ENCODE measurements at places on chromosomes 3 and 15. TPM values are rescaled to one million over a fixed set of nuclear protein-coding genes. Genes with fewer than 3 reads are reported as not detected.
A peak's percentile ranks its signal among the peaks of the same experiment; 100 is the strongest.

The NANOGP8 gene
- 0.16 TPM for polyA plus RNA-seq

The HIGD2B gene
- polyA plus RNA-seq, result not detected

The POPDC2 gene
- 3.7 TPM for polyA plus RNA-seq

The SNTN gene
- not detected for polyA plus RNA-seq

The KLHL40 gene
- 0.03 TPM for polyA plus RNA-seq

The CEP97 gene
- polyA plus RNA-seq, result 12.8 TPM

The CELF6 gene
- 3.9 TPM for polyA plus RNA-seq

The GABRR3 gene
- polyA plus RNA-seq, result 0.04 TPM

GRCh38 chr3:34646911-34647460 lies 848.6 kb downstream of the PDCD6IP start:
- no peak for DNase-seq

DNA sequence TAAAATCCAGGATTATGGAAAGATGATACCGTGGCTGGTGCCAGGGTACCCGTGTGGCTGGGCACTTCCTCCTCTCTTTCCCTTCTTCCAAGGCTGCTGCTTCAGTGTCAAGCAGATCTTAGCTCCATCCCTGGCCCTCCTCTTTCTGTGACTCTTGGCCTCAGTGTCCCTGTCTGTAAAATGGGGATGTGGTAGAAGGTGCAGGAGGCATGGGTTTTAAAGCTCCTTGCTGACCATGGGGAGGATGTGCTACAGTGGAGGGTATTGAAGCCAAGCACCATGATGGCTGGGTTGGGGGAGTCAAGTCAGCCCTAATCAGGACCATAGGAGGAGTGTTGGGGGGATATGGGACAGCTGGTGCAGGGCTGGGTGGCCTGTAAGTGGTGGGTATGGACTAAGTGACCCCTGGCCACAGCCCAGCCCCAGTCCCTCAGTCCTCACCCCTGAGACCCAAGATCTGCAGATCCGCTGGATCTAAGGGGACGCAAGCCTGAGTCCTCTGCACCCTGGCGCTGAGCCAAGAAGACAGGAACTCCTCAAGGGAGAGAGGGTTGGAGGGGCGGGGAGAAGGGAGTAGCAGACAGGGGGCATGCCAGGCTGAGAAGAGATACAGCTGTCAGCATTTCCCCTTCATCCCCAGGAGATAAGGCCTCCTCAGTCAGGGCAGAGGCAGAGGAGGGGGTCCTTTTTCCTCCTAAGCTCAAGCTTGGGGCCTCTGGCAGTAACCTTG lies 12.0 kb downstream of the PTH1R start:
- no peak for DNase-seq

- no peak for DNase-seq
These were observed 7.9 kb upstream of the GPD1L start for GRCh38 chr3:32098528-32098927.

- DNase-seq, result peak; percentile 40
These were observed 259.3 kb downstream of the MAGI1 start for GRCh38 chr3:65779390-65779789.

GRCh38 chr3:162111861-162112260 lies 615.3 kb downstream of the OTOL1 start:
- DNase-seq, result no peak

- DNase-seq, result no peak
These were observed 301.6 kb upstream of the MANF start for GRCh38 chr3:51083490-51083889.

DNA sequence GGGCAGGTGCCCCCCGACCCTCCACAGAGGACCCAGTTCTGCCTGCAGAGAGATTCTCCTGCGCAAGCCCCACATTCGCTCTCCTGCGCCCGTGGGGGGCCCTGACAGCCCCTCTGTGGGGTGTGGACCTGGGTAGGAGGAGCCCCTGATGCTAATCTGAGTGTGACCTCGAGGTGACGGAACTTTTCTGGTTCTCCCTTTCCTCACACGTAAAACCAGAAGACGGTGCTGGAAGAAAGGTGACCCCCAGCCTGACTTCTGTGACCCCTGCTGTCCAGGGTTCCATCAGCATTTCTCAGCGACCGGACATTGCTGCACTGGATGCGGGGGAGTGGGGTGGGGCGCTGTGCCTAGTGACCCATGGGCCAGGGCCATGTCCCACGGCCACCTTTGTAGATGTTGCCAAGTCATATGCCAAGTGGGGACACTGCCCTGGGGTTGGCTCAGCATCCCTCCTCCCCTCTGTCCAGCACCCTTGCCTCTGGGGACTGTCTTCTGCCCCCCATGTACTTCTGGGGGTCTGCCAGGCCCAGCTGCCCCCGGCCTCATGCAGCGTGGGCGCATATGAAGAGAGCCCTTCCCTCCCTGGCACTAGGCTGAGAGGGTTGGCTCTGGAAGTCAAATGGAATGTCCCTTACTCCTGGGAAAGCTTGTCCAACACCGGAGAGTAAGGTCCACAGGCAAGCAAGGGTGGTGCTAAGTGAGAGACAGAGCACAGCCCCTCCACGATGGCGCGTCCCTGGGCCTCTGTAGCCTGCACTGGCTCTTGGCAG lies 129.1 kb upstream of the MEF2A start:
- DNase-seq, result no peak

DNA sequence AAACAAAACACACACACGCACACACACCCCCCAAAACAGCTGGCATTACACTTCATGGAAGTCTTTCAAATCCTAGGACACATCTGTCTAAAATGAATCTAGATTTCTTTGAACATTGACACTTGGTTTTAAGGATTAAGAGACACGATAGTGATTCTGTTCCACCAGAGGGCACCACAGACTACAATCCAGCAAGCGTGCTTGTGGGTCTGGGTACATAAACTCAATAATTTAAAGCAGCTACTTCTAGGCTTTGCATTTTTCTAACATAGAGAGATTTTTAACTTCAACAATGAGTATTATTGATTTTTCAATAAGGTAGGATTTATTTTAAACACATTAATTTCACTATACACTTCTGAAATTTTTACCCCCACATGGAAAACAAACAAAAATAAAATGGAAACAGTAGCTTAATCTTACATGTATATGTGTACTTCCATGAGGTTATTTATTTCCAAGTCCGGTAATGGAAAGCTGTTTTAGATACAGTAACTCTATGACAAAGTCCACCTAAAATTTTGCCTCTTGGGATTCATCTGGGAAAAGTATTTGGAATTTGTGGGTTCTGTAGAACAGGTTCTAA lies 564.0 kb upstream of the TGFBR2 start:
- DNase-seq, result peak; percentile 62
